ENCODE measurements at places on chromosomes 1 and 21.

DNA sequence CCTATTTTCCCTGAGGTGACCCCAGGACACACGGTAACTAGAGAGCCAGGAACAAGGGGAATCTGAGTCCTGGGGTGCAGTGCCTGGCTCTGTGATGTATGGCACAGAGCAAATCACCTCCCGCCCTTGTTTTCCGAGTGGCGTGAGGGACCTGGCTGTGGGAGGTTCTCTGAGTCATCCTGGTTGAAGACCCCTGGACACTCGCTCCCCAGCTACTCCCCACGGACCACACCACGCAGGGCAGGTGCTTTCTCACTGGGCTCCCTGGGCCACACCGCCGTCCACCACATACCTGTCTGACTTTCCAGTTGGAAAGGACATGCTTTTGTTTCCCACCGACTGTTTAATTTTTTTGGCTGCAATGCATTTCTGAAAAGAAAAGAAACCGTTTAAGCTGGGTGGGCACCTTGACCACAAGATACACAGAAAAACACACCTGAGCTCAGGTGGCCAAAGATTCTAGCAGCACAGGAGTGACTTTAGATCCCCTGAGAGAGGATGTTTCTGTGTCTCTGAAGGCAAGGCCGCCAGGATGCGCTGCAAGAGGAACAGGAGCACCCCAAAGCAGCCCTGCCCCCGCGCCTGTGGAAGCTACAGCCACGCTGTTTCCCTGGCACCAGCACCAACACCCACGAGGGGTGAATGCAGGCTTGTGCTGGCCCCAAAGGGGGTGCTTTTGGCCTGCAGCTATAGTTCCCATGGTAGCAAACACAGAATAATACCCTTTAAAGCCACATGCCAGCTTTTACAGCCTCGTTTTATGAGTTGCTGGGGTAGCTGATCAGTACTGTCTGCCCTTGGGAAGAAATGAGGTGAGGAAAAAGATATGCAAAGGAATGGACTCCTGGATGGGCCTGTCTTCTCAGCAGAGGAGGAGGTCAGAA, 8.1 kb upstream of the SRM start:
- DNase-seq: no peak

- no peak for DNase-seq
These were observed 70.4 kb downstream of the MPZL1 start for GRCh38 chr1:167792188-167792565.

DNA sequence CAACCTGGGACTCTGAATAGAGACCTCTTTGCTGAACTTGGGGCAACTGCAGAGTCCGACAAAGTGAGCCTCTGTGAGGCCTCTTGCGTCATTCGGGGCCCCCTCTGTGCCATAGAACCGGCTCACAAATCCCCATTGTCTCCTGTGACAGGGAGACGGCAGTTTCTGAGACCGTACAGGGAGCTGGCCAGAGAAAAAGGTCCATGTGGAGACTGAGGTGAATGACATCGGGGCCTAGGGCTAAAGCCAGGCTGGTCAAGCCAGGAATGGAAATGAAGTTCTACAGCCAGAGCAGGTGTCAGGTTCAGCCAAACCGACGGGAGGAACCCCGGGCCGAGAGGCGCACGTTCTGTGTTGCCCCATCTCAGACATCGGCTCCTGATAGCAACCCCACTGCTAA, 37.1 kb upstream of the TRIM67 start:
- DNase-seq: no peak

DNA sequence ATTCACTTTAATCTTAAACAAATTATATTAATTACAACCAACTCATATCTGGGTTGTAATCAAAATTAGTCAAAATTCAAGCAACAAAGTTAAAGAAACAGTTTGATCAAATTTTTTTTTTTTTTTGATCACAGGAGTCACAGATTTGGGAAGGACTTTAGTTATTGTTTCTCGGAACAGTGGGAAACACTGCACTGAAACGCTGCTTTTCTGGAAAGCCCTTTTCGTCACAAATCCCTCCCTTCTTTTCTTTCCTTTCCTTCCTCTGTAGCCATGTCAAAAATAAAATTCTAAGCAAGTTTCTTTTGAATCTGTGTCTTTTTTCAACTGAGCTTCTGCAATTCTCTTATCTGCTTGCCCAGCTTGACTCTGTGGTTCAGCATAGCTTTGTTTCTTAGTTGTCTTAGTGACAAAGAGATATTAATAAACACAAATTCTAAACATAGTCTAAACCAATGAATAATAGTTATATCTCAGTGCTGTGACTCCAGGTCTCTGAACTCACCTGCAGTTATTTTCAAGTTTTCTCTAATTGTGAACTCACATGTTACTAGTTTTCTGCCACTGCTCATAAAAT, 53.8 kb downstream of the PTGS2 start:
- no peak for DNase-seq

DNA sequence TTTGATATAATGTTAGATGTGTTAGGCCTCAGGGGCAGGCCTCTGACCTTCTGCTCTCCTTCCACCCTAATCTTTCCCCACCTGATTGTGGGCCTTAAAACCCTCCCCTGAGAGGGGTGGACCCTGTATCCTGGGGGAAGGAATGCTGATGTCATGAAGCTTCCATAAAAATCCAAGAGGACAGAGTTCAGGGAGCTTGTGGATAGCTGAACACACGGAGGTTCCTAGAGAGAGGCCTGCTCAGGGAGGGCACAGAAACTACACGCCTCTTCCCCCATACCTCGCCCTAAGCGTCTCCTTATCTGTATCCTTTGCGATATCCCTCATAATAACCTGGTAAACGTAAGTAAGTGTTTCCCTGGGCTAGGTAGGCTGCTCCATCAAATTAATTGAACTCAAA, 4.3 kb downstream of the MFN2 start:
- no peak for DNase-seq

- no peak for DNase-seq
These were observed 20.8 kb upstream of the SCYL3 start for GRCh38 chr1:169914531-169914930.

DNA sequence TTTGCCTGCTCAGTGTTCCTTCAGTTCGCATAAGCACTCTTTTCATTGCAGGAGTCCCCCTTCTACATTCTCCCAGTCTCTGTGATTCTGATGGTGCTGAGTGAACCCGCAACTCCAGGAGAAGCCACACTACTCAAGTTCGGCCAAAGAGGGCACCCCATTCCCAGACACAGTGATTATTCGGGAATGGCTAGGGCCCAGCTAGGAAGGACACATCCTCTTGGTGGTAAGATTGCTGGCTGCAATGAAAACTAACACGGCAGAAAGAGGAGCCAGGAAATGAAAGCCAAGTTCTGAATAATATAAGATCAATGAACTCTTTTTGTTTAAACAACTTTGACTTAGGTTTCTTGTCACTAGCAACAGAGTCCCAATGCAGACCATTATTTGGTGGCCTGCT, 14.9 kb downstream of the CREG1 start:
- DNase-seq: no peak

DNA sequence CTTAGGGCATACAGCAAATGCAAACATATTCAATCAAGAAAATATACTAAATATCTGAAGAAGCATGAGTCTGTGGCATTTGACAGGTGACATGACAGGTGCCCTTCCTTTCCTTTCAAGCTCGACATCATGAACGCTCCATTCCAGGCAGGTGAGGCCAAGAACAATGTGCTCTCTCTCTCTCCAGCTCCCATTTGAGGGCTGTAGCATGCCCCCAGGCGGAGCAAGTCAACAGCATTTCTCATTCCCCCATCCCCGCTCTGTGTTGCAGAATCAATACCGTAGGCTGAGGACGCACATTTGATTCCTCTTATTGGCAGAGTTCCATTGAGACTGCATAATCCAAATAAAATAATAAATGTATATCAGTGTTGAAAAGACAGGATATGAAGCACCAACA, 24.6 kb upstream of the PLPPR4 start:
- no peak for DNase-seq

DNA sequence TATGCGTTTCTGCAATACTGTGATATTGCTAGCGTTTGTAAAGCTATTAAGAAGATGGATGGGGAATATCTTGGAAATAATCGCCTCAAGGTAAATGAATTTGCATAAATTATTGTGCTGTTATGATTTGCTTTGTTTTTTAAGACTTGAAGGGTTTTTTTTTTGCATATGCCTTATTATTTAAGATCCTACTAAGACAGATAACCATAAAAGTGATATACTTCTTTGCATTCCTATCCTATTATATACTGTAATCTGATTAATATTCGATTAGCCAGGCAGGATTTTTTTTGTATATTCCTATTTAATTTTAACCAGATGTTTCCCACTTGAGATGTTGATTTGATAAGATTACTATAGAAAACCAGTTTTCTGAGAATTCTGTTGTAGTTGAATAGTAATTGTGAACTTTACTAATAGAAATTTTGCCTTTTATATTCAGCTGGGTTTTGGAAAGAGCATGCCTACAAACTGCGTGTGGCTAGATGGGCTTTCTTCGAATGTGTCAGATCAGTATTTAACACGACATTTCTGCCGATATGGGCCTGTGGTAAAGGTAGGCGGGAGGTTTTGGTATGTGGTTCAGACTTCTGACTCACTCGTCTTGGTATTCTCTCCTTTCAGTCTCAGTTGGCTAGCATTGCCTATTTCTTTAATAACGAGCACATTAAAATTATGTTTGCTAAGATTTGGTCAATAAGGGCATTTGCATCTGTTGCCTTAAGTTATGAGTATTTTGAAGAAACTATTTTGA, 56.8 kb downstream of the ZBTB17 start:
- no peak for DNase-seq

GRCh38 chr1:43352881-43353280, 5.9 kb upstream of the CDC20 start:
- DNase-seq: no peak

GRCh38 chr1:21368515-21369289, 71.2 kb upstream of the NBPF3 start:
- peak; percentile 82 for DNase-seq

DNA sequence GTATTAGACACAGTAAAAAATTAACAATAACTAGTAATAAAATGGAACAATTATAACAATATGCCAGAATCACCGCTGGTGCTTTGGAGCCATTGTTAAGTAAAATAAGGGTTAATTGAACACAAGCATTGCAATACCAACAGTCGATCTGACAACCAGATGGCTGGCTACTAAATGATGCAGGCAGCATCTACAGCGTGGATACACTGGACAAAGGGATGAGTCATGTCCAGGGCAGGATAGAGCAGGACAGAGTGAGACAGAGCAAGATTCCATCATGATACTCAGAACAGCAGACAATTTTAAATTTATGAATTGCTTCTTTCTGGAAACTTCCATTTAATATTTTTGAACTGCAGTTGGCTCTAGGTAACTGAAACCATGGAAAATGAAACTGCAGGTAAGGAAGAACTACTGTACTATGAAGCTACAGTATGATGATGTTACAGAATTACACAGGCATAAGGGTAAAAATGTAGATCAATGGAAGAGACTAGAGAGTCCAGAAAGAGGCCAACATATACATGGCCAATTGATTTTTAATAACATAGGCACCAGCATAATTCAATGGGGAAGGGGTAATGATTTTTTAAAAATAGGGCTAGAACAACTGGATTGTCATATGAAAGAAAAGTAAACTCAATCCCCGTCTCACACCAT, 168.7 kb downstream of the RRAGC start:
- DNase-seq: no peak

DNA sequence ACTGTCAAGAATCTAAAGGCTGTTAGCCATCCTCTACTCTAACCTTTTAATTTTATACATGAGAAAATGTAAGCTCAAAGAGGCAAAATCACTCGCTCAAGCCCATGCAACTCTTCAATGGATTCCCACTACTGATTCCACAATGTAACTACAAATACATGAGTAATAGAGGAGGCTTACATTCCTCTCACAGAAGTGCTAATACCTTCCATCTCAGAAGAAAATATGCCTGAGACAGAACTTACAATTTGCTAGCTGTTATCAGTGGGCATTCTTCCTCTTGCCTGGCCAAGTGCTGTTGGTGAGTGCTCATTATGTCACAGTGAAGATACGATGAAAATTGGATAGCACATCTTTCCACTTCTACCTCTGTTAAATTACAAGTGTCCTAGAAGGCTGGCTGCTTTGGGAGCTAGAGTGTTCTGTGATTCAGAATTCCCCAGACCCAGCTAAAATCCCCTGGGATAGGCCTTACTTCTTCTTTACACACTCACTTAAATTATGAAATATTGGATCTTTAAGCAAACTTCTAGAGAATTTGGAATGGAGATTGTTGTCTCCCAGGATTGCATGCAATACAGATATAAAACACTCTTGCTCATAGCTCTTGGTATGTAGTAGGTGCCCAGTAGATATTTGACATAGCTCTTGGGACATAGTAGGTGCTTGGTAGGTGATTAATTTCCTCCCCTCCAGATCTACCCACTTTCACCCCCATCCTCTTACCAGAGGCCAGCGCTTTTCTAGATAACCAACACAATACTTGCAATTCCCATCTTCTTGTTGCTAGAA, 24.1 kb downstream of the BCL9 start:
- DNase-seq: no peak

DNA sequence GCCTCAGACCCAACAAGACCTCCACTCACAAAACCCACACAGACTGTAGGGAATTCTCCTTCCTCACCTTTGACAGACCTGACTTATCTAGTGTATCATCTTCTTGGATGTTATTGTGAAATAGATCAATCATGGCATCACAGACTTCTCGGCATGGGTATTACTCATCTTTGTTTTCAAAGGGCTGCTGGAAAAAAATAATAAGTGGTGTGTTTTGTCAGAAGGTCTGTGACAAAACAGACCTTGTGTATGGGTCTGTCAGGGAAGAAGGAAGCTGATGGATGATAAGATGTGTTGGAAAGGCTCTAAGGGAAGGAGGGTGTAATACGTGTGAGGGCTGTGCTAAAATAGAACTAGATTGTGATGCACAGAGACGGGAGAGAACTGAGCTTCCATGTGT, 13.9 kb upstream of the S100A7 start:
- no peak for DNase-seq

- no peak for DNase-seq
These were observed 9.9 kb downstream of the NPHP4 start for GRCh38 chr1:5982276-5982675.

DNA sequence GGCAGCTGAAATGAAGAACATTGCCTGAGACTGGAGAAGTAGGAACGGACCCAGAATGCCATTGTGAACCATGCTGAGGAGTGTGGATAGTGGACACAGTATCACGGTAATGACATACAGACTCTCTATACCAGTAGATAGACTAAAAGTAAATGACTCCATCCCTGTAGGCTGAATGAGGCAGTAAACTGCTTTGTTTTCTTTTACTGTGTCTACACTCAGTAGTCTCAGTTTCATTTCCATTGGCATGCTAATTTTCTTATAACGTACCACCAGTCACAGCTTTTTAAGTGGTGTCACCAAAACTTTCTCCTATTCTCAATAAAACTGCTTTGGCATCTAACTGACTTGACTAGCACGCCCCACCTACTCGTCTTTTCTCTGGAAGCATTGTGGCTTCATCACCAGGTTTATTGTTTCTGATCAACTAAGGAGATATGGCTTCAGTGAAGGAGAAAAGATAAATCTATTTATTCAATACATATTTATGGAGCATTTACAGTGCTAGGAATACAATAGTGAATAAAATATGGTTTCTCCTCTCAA, 8.4 kb upstream of the ZNF697 start:
- no peak for DNase-seq

- DNase-seq: no peak
These were observed 107.9 kb downstream of the SUSD4 start for GRCh38 chr1:223256034-223256433.

- no peak for DNase-seq
These were observed 225.9 kb downstream of the KAZN start for GRCh38 chr1:14824314-14824915.

All from left lobe of liver (tissue), 2 donors.